ENCODE measurements at places on chromosomes 3 and 15.
A peak's percentile ranks its signal among the peaks of the same experiment; 100 is the strongest.

DNA sequence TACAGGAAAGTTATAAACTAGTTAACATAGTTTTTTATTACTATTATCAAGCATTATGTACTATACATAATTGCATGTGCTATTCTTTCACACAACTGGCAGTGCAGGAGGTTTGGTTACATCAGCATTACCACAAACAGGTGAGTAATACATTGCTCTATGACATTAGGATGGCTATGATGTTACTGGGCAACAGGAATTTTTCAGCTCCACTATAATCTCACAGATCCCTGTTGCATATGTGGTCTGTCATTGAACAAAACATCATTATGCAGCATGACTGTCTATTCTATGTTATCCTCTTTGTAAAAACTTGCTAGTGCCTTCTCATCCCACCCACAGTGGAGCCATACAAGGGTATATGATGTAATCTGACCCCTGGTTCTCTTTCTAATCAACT, 36.5 kb upstream of the PDZRN3 start:
- no peak for DNase-seq

- no peak for DNase-seq
Observed at GRCh38 chr3:11582191-11582968, 61.3 kb downstream of the VGLL4 start.

- DNase-seq = no peak
Observed at GRCh38 chr15:37093480-37094332, 6.6 kb downstream of the MEIS2 start.

GRCh38 chr15:71757741-71758530, 52.4 kb upstream of the NR2E3 start:
- DNase-seq = no peak

DNA sequence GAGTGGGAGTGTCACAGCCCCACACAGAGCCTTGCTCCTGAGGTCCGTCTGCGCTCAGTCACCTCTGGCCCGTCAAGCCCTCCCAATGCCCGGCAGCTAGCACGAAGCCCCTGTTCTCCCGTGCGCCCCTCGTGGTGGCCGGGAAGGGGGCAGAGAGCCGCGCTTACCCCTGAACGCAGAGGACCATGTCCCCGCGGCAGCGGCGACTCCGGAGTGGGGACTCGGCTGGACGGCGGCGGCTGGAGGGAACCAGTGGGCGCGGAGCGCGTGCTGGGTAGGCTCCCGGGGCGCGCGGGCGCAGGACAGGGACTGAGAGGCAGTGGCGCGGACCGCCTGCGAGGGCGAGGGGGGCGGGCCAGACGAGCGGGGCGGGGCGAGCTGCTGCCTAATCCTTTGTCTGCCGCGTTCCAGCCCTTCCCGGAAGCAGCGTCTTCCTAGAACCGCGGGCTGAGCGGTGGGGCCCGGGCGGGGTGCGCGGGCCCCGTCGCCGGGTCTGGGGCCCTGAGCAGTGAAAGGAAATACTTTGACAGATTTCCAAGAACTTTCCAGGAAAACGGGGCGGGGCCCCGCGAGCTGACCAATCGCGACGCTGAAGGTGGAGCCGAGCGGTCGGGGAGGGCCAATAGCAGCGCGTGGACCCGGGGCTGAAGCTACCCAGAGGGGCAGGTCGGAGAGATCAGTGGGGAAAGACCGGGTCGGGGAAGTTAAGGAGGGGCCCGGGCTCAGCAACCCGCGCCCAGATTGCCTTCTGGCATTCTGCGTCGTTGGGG, at the start of gene CISH:
Gene CISH (minus strand): TSS at position 311 of the 770 bp plus-strand sequence. CDS start 124 bp downstream, at position 187.
- peak; percentile 99 for DNase-seq

- DNase-seq = no peak
Observed at GRCh38 chr3:124552224-124552623, 178.0 kb upstream of the UMPS start.

DNA sequence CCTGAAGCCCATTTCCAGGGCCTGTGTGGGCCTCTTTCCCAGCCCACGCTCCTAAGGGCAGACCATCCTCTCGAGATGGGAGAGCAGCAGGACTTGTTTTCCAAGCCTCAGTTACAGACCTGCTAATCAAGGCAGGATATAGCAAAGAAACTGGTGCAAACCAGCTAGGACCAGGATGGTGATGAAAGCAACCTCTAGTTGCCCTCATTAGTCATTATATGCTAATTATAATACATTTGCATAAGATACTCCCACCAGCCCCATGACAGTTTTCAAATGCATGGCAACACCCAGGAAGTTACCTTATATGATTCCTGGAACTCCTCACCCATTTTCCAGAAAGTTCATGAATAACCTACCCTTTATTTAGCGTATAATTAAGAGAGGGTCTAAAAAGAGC, 34.4 kb upstream of the TRH start:
- DNase-seq = no peak

GRCh38 chr3:179147514-179147872, 664 bp upstream of the PIK3CA start:
- DNase-seq = no peak

DNA sequence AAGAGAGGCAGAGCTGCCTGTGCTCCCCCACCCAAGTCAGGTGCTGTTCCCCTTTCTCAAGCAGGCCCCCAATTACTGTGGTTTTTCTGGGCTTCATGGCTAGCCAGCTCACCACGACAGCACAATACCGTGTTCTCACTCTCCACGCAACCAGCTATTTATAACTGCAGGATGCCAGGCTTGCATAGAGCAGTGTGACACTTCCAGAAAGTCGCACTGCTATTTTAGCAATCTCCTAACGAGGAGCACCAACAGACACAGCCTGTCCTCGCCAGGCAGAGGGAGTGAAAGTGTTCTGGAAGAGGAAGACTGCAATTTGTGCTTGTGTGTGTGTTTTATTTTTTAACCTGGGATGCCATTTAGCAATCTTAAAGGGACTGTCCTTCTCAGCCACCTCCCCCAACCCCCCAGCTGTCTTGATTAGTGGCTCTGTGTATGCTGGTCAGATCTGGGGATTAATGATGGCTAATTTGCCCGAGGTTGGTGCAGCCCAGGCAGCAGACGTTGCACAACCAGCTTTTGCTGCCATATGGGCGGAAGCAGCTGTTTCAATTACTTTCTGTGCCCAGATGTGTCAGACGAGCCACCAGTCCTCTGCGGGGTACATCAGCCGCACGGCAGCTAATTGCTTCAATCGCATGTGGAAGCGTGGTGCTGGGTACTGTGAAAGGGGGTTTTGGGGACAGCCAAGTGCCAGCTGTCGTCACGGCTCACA, 268.0 kb upstream of the ARRDC4 start:
- no peak for DNase-seq

DNA sequence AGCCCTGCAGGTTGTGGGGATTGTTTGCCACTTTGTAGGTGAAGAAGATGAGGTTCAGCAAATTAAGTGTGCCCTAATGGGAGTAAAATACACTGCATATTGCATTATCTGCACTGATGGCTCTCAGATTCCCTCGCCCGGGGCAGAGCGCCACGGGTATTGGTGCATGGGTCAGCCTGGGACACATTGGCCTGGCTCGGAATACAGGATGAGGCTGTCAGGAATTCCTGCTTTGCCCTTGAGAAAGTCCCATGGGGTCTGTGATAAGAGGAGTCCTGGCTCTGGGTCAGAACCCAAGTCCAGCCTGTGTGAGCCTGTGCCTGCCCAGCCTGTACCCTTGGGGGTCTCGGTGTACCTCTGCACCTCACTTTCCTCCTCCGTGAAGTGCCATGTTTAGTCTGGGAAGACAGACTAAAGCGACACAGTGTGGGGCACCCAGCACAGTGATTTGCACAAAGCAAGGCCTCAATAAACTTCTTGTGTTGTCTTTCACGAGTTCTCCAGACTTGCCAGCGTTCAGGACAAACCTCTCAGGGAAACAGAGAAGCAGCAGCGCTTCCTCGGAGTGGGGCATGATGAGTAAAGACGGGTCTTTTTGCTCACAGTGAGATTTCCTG, 107.6 kb downstream of the LRRK1 start:
- no peak for DNase-seq

GRCh38 chr15:49830391-49830790, 209.5 kb downstream of the DTWD1 start:
- no peak for DNase-seq

DNA sequence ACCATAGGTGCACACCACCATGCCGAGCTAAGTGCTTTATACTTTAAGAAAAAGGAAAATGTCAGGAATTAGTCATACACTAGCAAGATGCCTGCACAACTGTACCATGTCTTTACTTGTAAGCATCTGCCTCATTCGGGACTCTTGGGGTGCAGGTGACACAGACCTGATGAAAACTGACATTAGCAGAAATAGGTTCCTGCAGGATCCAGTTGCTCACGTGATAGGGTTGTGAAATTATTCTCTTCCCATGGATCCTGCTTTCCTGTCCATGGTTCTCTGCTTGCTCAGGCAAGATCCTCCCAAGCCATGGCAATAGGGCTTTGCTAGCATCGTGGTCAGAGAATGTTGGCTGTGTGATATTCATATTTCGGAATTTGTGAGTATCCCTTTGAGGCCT, 10.2 kb upstream of the LHFPL4 start:
- DNase-seq = no peak

DNA sequence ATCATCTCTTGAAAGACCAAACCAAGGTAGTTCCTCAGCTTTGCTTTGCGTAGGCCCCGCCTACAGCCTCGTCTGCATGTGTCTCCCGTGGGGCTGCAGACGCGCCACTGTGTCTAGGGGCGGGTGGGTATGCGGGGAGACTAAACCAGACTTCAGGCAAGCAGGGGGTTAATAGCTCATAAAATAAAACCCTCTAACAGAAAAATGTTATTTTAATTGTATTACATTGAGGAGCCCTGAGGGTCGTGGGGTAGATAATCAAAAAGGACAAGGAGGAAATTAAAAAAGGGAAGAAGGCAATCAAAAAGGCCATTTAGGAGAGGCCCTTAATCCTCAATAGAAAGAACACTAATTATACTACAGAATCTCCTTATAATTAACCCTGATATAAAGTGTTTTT, 247.6 kb upstream of the ICE2 start:
- DNase-seq = no peak

- no peak for DNase-seq
Observed at GRCh38 chr3:110664148-110664547, 407.5 kb upstream of the NECTIN3 start.

- DNase-seq = no peak
Observed at GRCh38 chr3:72255191-72255590, 470.2 kb upstream of the PROK2 start.

- no peak for DNase-seq
Observed at GRCh38 chr15:88615303-88616107, 5.6 kb upstream of the AEN start.

GRCh38 chr15:92788196-92788595, 111.9 kb upstream of the CHD2 start:
- DNase-seq = no peak

DNA sequence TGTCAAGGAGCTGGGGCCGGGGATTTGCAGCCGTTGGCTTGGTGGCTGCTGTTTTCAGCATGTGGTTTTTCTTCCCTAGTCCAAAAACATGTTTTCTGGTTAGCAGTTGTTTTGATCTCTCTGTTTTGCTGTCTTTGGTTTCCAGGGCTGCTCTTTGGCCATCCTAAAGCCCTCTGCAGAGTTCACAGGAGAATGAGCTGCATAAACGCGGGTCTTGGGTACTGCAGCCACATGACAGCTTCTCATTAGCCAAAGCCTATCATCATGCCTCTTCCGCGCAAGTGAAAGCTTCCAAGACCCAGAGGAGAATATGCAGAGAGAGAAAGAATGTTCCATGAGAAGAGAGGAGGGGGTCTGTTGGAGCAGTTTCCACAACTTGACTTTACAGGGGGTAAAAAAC, 138.5 kb downstream of the NTRK3 start:
- no peak for DNase-seq

DNA sequence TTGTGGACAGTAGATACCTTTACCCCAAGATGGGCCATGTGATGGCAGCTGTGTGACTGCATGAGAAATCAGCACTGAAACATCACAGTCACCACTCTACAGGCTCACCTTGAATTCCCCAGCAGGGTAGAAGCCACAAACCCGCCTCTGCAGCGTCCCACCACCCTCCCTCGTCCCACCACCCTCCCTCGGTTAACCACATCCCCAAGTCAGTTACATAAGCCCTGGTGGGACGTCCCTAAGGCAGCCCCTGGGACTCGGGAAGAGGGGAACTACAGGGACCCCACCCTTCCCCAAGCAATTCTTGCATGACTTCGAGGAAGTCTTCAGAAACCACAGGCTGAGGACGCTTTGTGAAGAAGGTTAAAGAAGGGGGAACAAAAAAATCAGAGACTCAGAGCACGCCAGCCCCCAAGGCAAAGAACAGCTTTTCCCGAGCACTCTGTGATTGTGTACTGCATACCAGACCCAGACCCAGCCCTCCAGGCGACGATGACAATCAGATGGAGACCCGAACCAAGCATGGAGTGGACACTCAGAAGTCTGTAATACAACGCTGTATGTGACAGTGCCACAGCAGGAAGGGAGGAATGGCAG, 60.5 kb downstream of the SH3BP5 start:
- peak; percentile 85 for DNase-seq

GRCh38 chr15:85412956-85413854, 32.8 kb downstream of the AKAP13 start:
- peak; percentile 93 for DNase-seq

DNA sequence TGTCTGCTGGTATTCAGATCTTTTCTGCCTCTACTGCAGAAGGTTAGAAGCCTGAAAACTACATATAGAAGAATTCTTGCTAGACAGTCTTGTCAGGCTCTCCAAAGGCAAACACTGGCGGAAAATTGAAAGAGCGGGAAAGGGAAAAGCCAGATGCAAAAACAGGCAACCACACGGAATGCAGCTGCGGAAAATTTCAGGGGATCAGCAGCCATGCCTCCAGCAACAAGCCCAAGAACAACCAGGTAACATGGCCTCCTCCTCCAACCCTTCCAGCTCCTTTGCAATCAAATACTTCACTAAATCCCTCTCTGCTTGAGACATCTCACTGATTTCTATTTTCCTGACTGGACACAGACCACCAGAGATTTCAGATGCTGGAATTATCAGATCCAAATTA, 9.6 kb downstream of the UBP1 start:
- no peak for DNase-seq

GRCh38 chr3:161599697-161600096, 103.1 kb downstream of the OTOL1 start:
- DNase-seq = no peak

DNA sequence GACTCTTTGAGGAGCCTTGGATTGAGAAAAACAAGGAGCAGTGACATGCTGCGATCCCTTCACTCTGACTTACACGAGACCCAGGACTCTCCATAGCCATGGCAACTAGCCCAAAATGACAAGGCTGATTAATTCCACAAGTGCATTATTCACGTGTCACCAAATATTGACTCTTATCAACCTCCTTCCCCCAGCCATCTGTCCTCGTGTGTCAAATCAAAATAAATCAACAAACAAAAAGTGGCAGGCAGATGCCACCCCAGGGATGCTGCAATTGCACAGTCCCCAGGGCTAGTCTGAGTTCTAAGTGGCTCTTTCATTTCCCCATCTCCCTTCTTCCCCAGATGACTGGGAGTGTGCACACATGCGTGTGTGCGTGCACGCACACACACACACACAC, 104.9 kb downstream of the AQP9 start:
- no peak for DNase-seq

GRCh38 chr3:187017511-187018230, 87.3 kb downstream of the ST6GAL1 start:
- no peak for DNase-seq

All from activated CD4-positive, alpha-beta T cell treated with anti-CD3 and anti-CD28 coated beads, Interleukin-10, Interleukin-2, amounts not matched to agents 100 ng/mL and 50 ng/mL, durations not matched to agents 16 hours and 8 hours (primary cell).